ENCODE measurements at places on chromosomes 12 and 14. TPM values are rescaled to one million over a fixed set of nuclear protein-coding genes. Genes with fewer than 3 reads are reported as not detected.
A peak's percentile ranks its signal among the peaks of the same experiment; 100 is the strongest.

DNA sequence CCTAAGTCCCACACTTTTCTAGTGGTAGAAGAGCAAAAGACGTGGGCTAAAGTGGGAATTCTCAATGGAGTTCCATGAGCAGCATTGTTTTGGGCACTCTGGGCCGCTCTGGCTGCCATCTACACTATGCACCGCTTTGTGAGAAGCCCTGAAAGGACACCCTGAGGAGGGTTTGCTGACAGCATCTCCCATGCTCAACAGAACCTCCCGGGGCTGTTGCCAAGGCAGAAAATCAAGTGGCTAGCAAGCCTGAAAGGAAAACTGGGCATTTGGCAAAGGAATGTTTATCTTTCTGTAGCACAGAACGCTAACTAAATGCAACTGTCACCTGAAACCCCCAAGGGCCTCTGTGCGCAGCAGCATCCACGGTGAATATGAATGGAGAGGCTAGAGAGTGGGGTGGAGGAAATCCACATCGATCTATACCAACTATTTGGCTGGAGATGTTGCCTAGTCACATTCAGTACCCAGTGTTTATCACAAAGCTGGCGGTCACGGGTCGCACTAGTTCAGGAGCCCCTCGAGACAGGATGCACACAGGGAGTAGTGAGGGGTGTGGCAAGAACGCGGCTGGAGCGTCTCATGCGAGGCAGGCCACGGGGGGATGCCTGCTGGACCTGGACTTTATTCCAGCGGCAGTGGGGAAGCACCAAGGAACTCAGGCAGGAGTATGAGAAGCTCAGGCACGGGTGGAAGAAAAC is 14.2 kb downstream of the APPL2 start:
- peaks cover 21% of the 10 kb centered on the region for H3K36me3 ChIP-seq
- no peak for DNase-seq
- no peak overlapping the region for H3K4me3 ChIP-seq
- no peaks in the 10 kb centered on the region for H3K27me3 ChIP-seq

- no peaks in the 10 kb centered on the region for H3K4me1 ChIP-seq
- peaks cover 6% of the 10 kb centered on the region for H3K27me3 ChIP-seq
- DNase-seq: no peak
Observed at GRCh38 chr12:66602483-66603143, 76.3 kb downstream of the GRIP1 start.

- no peak overlapping the region for H3K27ac ChIP-seq
- no peak for DNase-seq
- no peak overlapping the region for H3K4me3 ChIP-seq
- peaks cover 18% of the 10 kb centered on the region for H3K4me1 ChIP-seq
- H3K36me3 ChIP-seq: peaks cover 43% of the 10 kb centered on the region
Observed at GRCh38 chr12:64461634-64462414, 9.9 kb downstream of the TBK1 start.

GRCh38 chr12:11773889-11774677 is 124.6 kb downstream of the ETV6 start:
- H3K27me3 ChIP-seq: no peaks in the 10 kb centered on the region
- peaks cover 33% of the 10 kb centered on the region for H3K36me3 ChIP-seq
- H3K4me1 ChIP-seq: peaks cover 47% of the 10 kb centered on the region
- no peak overlapping the region for H3K27ac ChIP-seq

DNA sequence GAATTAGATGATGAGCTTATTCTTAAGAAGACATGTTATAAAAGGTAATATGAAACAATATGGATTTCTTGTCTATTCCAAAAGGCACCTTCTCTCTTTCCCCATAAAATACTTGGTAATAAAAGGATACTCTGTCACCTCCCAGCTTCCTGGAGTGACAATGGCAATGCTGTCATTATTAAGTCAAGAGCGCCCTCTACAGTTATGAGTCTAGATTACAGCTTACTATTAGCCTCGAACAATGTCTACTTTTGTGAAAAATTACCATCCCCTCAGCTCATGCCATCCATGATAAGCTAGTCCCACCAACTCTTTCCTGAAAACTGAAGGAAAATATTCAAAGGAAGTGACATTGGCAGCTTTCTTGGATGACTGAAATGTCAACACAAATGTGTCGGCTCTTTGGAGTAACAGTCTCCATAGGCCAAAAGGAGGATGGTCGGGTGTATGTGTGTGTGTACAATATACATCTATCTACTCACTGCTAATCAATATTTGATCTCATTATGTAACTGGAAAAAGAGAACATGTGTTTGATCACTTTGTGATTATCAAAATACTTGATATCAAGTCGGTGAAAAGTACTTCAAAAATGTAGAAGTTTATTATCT is 48.7 kb upstream of the CDKN3 start:
- no peak overlapping the region for H3K4me3 ChIP-seq
- no peak overlapping the region for H3K27ac ChIP-seq
- H3K27me3 ChIP-seq: peaks cover 3% of the 10 kb centered on the region
- H3K4me1 ChIP-seq: peaks cover 5% of the 10 kb centered on the region
- DNase-seq: no peak

GRCh38 chr12:89417246-89417977 is 65.1 kb upstream of the DUSP6 start:
- no peak for DNase-seq
- H3K36me3 ChIP-seq: peaks cover 27% of the 10 kb centered on the region
- H3K4me1 ChIP-seq: peaks cover 9% of the 10 kb centered on the region
- no peak overlapping the region for H3K4me3 ChIP-seq
- no peak overlapping the region for H3K27ac ChIP-seq

The USP44 gene
- total RNA-seq: 18.9 TPM

- no peaks in the 10 kb centered on the region for H3K36me3 ChIP-seq
- peaks cover 31% of the 10 kb centered on the region for H3K27me3 ChIP-seq
- no peak for DNase-seq
- peaks cover 3% of the 10 kb centered on the region for H3K4me1 ChIP-seq
- no peak overlapping the region for H3K4me3 ChIP-seq
- H3K27ac ChIP-seq: no peak overlapping the region
Observed at GRCh38 chr12:8549381-8549780, 8.7 kb upstream of the CLEC4E start.

GRCh38 chr12:57512665-57513064 is 7.6 kb downstream of the DDIT3 start:
- peaks cover 14% of the 10 kb centered on the region for H3K4me1 ChIP-seq
- peaks cover 69% of the 10 kb centered on the region for H3K36me3 ChIP-seq
- DNase-seq: no peak
- H3K27me3 ChIP-seq: no peaks in the 10 kb centered on the region

The MYH7 gene
- not detected for total RNA-seq

The DIO3 gene
- total RNA-seq: not detected

The COQ5 gene
- 28.6 TPM for total RNA-seq

The GPR162 gene
- 0.13 TPM for total RNA-seq

GRCh38 chr14:26400373-26400772 is 197.5 kb downstream of the NOVA1 start:
- no peaks in the 10 kb centered on the region for H3K4me1 ChIP-seq
- DNase-seq: no peak
- no peak overlapping the region for H3K27ac ChIP-seq
- H3K36me3 ChIP-seq: no peaks in the 10 kb centered on the region

DNA sequence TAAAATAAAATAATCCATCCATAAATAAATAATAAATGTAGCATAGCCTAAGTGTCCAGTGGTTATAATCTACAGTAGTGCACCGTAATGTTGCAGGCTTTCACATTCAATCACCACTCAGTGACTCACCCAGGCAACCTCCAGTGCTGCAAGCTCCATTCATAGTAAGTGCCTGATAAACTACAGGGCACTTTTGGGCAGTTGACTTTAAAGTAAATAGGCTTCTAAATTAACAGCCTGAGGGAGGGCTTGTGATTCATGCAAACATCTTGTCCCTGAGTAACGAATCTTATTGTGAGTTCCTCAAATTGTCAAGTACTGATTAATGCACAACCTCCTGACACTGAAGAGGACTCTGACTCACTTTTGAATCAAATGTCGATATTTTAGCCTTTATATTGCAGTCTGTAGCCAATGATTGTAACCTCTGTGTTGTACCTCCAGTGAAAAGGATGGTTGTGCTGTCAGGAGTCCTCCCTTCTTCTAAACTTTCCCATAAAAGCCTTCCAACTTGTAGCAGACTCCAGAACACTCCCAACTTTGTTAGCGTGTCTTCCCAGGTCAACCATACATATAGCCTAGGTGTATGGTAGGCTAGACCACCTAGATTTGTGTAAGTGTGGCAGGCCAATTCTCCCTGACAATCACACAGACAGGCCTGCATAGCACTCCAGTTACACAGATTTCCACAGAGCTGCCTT is 55.0 kb upstream of the BICD1 start:
- H3K27ac ChIP-seq: no peak overlapping the region
- H3K4me1 ChIP-seq: peaks cover 7% of the 10 kb centered on the region
- no peaks in the 10 kb centered on the region for H3K27me3 ChIP-seq
- H3K36me3 ChIP-seq: peaks cover 4% of the 10 kb centered on the region
- no peak overlapping the region for H3K4me3 ChIP-seq
- DNase-seq: no peak

The P2RX2 gene
- not detected for total RNA-seq

The NOVA1 gene
- total RNA-seq: not detected

DNA sequence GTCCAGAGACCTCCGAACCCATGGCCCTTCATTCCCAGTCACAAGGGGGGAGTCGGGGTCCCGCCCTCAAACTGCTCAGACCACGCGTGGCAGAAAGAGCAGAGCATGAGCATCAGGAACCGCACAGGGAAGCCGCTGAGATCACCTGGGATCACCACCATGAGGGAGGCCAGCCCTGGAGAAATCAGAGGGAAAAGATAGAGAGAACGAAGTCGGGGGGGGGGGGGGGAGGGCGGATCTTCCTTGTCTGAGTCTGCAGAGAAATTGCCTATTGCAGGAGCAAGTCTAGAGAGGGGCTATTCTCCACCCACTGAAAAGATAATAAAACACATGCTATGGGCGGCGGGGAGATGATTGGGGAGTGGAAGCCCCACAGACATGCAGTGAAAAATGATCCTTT is 884 bp upstream of the TMEM132C start:
- no peak overlapping the region for H3K4me3 ChIP-seq
- peak overlapping the region; percentile 39 for H3K27ac ChIP-seq
- peaks cover 34% of the 10 kb centered on the region for H3K27me3 ChIP-seq
- H3K36me3 ChIP-seq: peaks cover 1% of the 10 kb centered on the region

- H3K4me3 ChIP-seq: no peak overlapping the region
- H3K27ac ChIP-seq: no peak overlapping the region
- peaks cover 94% of the 10 kb centered on the region for H3K27me3 ChIP-seq
Observed at GRCh38 chr12:53990311-53991076, 5.5 kb downstream of the HOXC10 start.

GRCh38 chr14:21852061-21852664 is 178.5 kb upstream of the OR4E1 start:
- DNase-seq: peak; percentile 88
- H3K36me3 ChIP-seq: peaks cover 19% of the 10 kb centered on the region
- H3K27ac ChIP-seq: peak overlapping the region; percentile 88
- peaks cover 20% of the 10 kb centered on the region for H3K27me3 ChIP-seq

GRCh38 chr12:127562816-127563215 is 704.2 kb upstream of the TMEM132C start:
- H3K4me1 ChIP-seq: peaks cover 30% of the 10 kb centered on the region
- no peak overlapping the region for H3K27ac ChIP-seq
- no peak for DNase-seq
- H3K27me3 ChIP-seq: no peaks in the 10 kb centered on the region
- no peak overlapping the region for H3K4me3 ChIP-seq
- H3K36me3 ChIP-seq: peaks cover 5% of the 10 kb centered on the region

Measured in activated CD8-positive, alpha-beta T cell treated with anti-CD3 and anti-CD28 coated beads, Interleukin-2, amount 10 ng/mL, durations not matched to agents 7 days and 5 days (primary cell).